Esophagus muscularis mucosa (tissue), 4 donors: ENCODE measurements at places on chromosomes 12 and 14.

DNA sequence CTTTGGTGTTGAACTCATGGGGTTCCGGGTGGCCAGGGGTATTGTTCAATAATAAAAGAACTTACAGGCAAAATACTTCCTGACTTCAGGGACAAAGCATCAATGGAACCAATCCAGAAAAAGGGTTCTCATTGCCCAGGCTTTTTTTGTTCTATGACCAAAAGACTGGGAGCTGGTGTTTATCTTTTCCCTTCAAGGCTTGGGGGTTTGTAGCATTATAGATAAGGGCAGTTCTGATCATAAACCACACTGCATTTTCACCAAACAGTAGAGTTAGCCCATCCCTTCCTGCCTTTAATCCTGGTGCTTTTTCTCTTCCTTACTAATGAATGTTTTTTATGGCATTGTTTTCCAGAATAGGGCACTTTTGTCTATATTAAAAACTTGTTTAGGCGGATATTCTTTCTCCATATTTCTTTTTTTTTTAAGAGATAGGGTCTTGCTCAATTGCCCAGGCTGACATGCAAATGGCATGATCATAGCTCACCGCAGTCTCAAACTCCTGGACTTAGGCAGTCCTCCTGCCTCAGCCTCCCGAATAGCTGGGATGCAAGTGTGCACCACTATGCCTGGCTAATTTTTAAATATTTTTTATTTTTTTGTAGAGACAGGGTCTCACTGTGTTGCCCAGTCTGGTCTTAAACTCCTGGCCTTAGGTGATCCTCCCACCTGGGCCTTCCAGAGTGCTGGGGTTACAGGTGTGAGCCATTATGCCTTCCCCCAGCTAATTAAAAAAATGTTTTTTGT is 9.7 kb downstream of the FUT8 start:
- no peak for DNase-seq

- no peak for DNase-seq
These were observed 74.6 kb downstream of the SLCO1B3 start for GRCh38 chr12:20885116-20885515.

GRCh38 chr14:55233591-55233990 is 37.6 kb upstream of the FBXO34 start:
- no peak for DNase-seq

DNA sequence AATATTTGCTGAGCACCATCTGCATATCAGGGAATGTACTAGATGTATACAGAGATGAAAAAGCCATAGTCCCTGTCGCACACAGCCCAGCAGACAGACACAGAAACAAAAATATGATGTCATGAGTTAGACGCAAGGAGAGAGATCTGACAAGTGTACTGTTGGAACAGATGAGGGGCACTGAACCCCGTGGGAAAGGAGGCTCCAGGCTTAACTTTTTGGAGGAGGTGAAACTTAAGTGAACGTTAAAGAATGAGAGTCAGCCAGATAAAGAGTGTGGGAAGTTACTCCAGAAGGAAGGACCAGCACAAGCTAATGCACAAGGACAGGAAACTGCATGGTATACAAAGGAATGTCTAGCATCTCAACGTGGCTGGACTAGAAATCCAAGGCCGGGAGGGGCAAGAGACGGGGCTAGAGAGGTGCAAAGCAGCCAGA is 2.5 kb upstream of the ACTN1 start:
- DNase-seq, result no peak

- no peak for DNase-seq
These were observed 161.0 kb downstream of the CNTN1 start for GRCh38 chr12:40853221-40853620.

DNA sequence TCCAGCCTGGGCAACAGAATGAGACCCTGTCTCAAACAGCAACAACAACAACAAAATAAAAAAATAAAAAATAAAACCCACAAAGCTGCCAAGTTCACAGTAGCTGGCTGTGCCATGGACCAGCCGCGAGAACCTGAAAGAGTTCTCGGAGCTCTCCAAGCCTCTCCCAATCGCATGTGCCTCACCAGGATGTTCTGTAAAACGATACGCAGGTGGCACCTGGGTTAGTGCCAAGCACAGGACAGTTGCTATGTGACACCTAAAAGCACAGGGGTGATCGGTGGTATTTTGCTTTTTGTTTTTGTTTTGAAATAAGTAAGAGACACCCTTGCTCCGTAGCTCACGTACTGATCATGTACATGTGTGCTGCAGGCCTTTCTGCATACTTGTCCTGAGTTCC is 52.4 kb downstream of the RFLNA start:
- no peak for DNase-seq

DNA sequence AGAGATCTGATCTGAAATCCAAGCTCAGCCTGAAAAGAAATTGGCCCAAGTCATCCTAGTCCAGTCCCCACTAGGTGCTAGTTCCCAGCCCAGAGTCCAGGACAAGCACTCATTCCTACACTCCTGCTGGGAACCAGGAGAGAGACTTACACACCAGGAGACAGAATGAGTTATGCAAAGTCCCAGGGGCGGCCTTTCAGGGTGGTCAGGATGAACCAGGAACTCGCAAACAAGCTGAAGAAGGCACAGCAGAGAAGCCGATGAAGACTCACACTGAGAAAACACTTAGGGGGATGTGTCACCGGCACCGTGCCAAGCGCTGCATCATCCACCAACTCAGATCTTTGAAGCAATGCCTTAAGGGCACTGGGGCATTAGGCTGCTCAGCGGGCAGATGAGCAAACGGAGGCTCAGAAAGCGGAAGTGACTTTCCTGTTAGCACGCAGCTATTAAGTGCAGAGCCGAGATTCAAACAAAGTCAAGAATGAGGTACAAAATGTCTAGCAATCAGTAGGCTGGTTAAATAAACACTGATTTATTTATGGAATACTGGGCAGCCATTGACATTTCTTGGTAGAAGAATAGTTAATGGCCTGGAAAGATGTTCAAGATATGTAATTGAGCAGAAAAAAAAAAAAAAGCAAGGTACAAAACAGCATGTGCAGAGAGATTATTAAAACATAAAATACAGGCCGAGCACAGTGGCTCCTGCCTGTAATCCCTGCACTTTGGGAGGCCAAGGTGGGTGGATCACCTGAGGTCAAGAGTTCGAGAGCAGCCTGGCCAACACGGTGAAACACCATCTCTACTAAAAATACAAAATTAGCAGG is 78.7 kb downstream of the LRRC74A start:
- DNase-seq, result no peak

GRCh38 chr14:69850086-69850735 is 29.0 kb upstream of the SMOC1 start:
- DNase-seq, result no peak

GRCh38 chr12:117309276-117309925 is 52.0 kb downstream of the NOS1 start:
- no peak for DNase-seq

DNA sequence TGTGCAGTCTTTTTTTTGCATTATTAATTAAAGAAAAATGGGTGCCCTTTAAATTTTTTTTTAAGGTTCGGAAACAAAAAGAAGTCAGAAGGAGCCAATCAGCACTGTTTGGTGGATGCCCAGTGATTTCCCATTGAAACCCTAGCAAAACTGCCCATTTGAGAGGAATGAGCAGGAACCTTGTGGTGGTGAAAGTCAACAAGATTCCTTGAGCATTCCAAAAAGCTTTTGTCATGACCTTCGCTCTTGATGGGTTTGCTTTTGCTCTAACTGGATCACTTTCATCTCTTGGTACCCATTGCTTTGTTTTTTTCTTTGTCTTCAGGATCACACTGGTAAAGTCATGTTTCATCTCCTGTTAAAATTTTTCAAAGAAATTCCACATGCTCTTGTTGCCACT is 54.1 kb downstream of the ADIPOR2 start:
- DNase-seq, result no peak

- no peak for DNase-seq
These were observed 376.0 kb downstream of the C12orf75 start for GRCh38 chr12:105706321-105706972.

GRCh38 chr12:72110937-72111650 is 161.1 kb upstream of the TRHDE start:
- no peak for DNase-seq

- DNase-seq, result no peak
These were observed 33.5 kb downstream of the MAP1LC3B2 start for GRCh38 chr12:116592731-116593130.

DNA sequence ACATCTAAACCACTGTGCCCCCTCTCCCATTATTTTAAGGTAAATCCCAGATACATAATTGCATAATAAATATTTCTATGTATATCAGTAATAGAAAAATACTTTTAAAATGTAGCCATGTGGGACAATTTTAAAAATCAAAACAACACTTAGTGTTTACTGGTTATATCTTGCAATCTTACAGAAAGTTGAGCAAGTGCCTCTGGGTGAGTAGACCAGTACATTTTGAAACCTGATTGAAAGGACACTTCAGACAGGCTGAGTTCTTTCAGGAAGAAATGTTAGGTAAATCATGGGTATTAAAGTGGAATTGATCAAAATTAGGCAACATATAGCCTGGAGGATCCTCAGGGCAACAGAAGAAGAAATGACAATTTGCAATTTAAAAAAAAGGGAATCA is 7.2 kb downstream of the SLC38A4 start:
- DNase-seq, result no peak
